Thyroid gland (tissue), 4 donors: ENCODE measurements at places on chromosomes 5 and 9. TPM values are rescaled to one million over a fixed set of nuclear protein-coding genes. Genes with fewer than 3 reads are reported as not detected.

GRCh38 chr9:86670536-86670935 lies 276.8 kb downstream of the GAS1 start:
- H3K27me3 ChIP-seq, result no peaks in the 10 kb centered on the region
- H3K4me1 ChIP-seq, result no peaks in the 10 kb centered on the region
- no peak for DNase-seq
- H3K36me3 ChIP-seq, result no peaks in the 10 kb centered on the region

DNA sequence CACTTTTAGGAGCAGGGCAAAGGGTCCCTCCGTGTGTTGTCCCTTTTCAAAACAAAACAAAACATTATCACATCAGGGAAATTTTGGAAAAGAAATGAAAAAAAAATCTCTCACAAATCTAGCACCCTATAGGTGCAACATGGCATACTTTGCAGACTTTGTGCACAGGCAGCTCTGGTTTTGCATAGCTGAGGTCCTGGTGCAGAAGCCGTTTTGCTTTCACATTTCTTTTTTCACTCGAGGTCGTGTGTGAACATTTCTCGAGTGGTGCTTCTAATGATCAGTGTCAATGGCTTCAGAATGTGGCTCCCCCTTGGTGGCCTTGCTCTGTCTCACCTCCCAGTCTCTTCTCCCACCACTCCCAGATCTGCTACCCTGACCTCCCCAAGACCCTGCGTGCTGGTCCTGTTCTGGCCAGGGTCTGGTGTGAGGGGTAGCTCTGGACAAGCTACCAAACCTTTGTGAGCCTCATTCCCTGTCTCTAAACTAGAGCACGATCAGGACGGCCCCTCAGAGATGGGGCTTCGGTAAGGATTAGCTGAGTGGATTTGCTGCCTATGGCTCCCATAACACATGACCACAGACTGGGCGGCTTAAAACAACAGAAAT lies 258.0 kb downstream of the NSG2 start:
- no peak for DNase-seq
- no peaks in the 10 kb centered on the region for H3K27me3 ChIP-seq
- H3K4me3 ChIP-seq, result no peak overlapping the region
- H3K4me1 ChIP-seq, result peaks cover 9% of the 10 kb centered on the region
- H3K27ac ChIP-seq, result no peak overlapping the region
- no peaks in the 10 kb centered on the region for H3K36me3 ChIP-seq

DNA sequence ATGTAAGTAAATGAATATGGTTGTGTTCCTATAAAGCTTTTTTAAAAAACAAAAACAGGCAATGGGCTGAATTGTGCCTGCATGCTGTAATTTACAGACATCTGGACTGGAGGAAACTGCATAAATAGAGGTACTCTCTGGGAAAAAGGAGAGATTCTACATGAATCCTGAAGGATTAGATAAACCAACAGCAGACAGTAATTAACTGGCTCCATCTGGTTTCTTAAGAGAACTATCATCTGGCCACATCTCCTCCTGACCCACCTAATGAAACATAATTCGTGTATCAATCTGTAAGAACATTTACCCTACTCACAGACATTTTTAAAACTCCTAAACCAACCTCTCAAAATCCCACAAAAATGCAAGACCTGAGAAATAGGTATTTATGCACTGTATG lies 528.1 kb upstream of the ST8SIA4 start:
- peaks cover 6% of the 10 kb centered on the region for H3K4me1 ChIP-seq
- H3K36me3 ChIP-seq, result no peaks in the 10 kb centered on the region
- no peak overlapping the region for H3K27ac ChIP-seq
- no peak for DNase-seq
- H3K27me3 ChIP-seq, result no peaks in the 10 kb centered on the region
- no peak overlapping the region for H3K4me3 ChIP-seq

The DPYSL3 gene
- total RNA-seq, result 23.7 TPM

DNA sequence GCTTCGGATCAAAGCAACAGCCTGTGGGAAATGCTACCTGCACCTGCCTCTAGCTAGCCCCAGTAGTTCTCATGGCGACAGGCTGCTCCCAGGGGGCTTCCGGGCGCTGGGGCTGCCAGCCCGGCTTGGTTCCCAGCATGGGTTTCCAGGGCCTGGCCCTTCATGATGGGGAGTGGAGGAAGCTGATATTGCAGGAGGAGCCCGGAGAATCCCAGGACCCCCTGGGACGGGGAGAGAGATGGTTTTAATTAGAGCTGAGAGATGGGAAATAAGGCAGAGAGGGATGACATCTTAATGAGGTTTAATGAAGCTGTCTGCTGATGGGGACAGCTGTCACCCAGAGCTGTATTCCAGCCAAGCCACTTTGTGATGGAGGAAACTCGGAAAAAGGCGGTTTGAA lies 78.6 kb downstream of the CFAP77 start:
- H3K27me3 ChIP-seq, result peaks cover 7% of the 10 kb centered on the region
- H3K27ac ChIP-seq, result no peak overlapping the region
- no peak overlapping the region for H3K4me3 ChIP-seq
